Right renal cortex interstitium (tissue), 3 donors: ENCODE measurements at places on chromosomes 7 and 10. TPM values are rescaled to one million over a fixed set of nuclear protein-coding genes. Genes with fewer than 3 reads are reported as not detected.

- no peak for DNase-seq
Measured at GRCh38 chr10:129896136-129896859, 67.8 kb downstream of the EBF3 start.

Gene GPR158
- 0.24 TPM for polyA plus RNA-seq

DNA sequence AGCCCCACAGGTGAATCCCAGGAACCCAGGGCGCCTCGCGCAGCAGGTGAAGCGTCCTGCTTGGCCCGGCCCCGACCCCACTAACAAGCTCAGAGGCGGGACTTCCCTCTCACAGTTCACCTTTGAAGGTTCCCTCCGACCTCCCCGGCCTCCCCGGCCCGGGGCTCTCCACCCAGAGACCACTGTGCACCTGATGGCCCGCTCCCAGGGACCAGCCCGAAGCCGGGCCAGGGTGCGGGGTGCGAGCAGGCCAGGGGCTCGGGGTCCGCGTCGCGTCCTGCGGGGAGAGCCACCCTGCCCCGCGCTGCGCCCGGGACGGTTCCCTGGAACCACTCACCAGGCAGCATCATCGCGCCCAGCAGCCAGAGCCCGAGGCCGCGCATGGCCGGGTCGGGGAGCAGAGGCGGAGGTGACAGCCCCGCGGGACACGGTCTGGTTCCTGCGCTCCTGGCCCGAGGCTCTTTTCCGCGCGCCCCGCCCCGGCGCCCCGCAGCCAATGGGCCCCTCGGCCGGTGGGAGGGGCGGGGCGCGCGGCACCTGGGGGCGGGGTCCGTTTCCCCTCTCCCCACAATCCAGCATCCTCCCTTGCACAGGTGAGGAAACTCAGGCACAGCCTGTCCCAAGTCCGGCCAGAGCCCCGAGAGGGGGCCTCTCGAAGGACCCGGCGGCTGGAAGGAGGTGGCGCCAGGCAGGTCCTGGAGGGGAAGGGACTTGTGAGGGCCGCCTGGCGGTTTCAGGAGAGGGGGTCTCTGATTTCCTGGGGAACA is at the start of gene ADAM8:
Gene ADAM8 (minus strand): TSS at position 434 of the 767 bp plus-strand sequence. CDS start 51 bp downstream, at position 383.
- DNase-seq, result no peak

DNA sequence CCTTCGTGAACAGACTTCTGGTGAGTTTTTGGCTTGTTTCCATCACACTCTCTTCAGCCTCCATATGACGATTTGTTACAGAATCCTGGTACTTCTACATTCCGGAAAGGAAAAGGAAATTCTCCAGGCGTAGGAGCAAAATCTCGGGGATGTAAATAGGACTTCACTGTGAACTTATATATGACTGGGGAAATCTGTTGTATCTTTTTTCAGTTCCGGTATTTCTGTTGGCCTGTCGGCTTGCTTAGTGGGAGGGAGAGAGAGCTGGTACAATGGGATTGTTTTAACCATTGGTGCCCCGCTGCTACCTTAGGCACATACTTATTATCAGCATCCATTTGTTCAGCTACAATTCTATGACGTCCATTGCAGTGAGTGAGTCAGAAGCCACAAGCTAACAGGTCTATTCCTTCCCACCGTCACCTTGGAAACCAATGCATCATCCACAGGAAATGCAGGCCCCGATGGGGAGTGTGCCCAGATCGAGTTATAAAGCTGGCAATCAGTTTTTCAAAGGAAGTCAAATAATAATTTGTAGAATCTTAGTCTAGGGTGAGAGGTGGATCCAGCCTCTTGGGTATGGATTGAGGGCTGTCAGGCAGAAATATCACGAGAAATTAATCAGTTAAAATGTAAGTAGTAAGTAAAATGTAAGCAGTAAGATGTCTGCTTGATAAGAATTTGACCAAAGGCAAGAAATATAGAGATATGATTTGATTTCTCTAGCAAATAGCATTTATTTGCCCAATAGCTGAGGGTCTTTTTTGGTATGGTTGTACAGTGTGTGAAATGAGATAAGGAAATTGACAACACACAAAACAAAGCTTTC is 92.0 kb upstream of the MKLN1 start:
- no peak for DNase-seq

DNA sequence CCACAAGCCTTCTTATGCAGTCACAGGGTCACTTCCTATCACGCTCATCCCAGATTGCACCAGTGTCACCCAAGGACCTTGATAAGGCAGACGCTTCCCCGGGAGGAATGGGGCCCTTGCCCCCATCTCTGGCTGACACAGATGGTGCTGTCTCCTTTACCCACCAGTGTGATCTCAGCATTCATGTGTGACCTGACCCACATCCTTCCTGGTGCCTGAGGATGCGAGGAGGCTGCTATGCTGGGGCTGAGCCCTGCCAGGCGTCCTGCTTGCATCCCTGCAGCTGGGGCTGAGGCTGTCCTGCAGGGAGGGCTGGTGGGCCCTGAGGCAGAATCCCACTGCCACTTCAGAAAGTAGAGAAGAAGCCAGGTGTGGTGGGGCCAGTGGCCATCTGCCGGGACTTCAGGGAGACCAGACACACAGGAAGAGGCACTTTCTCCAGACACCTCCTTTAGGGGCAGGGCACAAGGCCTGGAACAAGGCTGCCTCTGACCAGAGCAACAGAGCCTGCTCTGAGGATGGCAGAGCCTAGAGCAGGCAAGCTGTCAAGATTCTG is 35.3 kb downstream of the RASGEF1A start:
- no peak for DNase-seq

- DNase-seq, result no peak
Measured at GRCh38 chr10:103493916-103494877, 692 bp downstream of the NEURL1 start.
